ENCODE measurements at places on chromosomes 13 and 19. TPM values are rescaled to one million over a fixed set of nuclear protein-coding genes. Genes with fewer than 3 reads are reported as not detected.

SIGLEC9 gene
- 137 TPM for polyA plus RNA-seq

CAMSAP3 gene
- not detected for polyA plus RNA-seq

B3GNT3 gene
- polyA plus RNA-seq: not detected

CCDC194 gene
- polyA plus RNA-seq: 0.53 TPM

TNFSF13B gene
- 558 TPM for polyA plus RNA-seq

CAPN12 gene
- 2.0 TPM for polyA plus RNA-seq

DNA sequence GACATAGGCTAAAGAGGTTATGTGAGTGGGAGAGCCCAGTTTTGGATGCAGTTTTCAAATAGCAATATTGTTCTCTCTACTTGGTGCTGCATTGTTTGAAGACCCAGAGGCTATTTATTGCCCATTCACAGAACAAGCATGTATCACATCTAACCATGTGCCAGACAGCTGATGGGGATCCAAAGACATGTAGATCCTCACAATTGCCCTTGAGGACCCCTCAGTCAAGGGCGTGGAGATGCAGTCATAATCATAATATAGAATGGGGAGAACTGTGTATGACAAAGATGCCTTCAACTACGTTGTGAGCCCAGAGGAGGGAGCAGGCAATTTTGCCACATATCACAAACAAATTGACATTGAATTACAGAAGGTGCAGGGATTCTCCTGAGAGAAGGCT, 70.5 kb downstream of the NHLRC3 start:
- no peak overlapping the region for H3K4me3 ChIP-seq
- no peak overlapping the region for H3K27ac ChIP-seq
- H3K4me1 ChIP-seq: no peaks in the 10 kb centered on the region
- no peaks in the 10 kb centered on the region for H3K27me3 ChIP-seq
- no peak for DNase-seq
- no peaks in the 10 kb centered on the region for H3K36me3 ChIP-seq

DNA sequence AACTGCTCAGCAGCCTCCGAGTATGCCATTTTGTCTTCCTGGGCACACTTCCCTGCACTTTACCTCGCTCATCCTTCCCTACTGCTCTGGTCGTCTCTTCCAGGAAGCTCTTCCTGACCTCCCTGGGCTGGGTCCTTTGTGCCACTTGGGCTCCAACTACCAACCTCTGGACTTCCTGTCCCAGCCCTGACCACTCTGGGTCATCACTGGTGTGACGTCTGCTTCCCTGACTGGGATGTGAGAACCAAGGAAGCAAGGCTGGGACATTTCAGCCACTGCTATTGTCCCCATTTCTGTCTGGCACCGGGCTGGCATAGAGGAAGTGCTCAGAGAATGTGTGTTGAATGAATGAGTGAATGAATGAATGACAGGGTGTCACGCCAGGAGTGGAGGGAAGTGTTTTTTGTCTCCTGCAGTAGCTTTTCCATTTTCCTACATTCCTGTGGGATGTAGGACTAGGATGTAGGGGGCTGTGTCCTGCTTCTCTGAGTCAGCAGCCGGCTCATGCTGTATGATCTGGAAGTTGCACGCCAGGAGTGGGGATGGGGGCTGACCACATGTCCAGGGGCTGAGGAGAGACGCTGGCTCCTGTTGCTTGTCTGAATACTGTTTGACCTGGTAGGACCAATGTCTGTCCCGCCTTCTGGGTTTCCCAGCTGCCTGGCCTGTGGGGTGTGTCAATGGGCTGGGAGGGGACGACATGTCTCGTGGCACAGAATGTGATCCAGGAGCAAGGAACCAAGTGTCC, 14.7 kb downstream of the NOVA2 start:
- no peak overlapping the region for H3K4me3 ChIP-seq
- no peak for DNase-seq
- H3K27ac ChIP-seq: no peak overlapping the region

DNA sequence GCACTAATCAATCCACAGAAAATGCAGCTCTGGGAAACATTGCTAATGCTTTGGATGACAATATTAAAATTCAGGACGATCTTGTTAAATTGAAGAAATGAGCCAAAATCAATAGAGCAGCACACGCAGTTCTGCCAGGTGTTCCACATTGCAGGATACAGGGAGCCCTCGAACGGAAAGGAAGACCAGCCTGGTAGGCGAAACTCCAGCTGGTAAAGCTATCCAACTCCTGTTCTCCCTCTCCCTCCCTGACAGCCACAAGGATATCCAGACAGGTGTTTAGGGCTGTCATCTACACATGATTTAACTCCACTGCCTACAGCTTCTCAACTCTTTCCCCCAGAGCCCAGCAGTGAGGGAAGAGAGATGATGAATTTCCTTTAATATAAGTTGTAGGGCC, 67.7 kb downstream of the EPSTI1 start:
- no peaks in the 10 kb centered on the region for H3K27me3 ChIP-seq
- no peak overlapping the region for H3K27ac ChIP-seq
- peaks cover 48% of the 10 kb centered on the region for H3K36me3 ChIP-seq

DNA sequence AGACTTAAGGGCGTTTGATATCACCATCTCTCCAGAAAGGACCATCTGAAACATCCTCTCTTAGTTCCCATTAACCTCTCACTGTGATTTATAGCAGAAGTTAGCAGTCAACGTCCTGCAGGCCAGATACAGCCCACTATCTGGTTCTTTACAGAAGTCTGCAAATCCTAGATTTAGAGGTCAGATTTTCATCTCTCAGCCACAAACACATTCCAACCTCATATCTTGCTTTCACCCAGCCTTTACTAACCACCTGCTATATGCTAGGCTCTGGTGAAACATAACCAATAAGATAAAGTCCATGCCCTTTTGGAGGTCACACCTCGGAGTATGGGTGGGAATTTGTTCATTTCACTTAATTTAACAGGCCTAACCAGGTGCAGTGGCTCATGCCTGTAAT, 76.8 kb upstream of the CACNA1A start:
- H3K4me1 ChIP-seq: no peaks in the 10 kb centered on the region
- H3K27me3 ChIP-seq: no peaks in the 10 kb centered on the region
- H3K36me3 ChIP-seq: no peaks in the 10 kb centered on the region
- H3K27ac ChIP-seq: no peak overlapping the region
- no peak for DNase-seq
- no peak overlapping the region for H3K4me3 ChIP-seq

DNA sequence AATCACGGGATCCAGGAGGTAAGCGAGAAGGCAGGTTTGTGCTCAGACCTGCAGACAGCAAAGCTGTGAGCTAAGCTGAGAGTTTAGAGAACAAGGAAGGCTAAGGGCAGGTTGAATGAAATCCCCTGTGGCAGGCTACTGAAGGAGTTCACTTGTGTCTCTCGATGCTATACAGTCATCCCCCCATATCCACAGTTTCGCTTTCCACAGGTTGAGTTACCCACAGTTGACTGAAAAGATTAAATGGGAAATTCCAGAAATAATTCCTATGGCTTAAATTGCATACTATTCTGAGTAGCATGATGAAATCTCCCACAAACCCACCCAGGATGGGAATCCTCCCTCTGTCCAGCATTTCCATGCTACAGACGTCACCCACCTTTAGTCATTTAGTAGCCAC, 49.6 kb downstream of the ABCC4 start:
- no peak for DNase-seq
- no peak overlapping the region for H3K4me3 ChIP-seq
- H3K27me3 ChIP-seq: no peaks in the 10 kb centered on the region

Data from CD14-positive monocyte (primary cell).